ENCODE measurements at places on chromosomes 7 and 10.
A peak's percentile ranks its signal among the peaks of the same experiment; 100 is the strongest.

DNA sequence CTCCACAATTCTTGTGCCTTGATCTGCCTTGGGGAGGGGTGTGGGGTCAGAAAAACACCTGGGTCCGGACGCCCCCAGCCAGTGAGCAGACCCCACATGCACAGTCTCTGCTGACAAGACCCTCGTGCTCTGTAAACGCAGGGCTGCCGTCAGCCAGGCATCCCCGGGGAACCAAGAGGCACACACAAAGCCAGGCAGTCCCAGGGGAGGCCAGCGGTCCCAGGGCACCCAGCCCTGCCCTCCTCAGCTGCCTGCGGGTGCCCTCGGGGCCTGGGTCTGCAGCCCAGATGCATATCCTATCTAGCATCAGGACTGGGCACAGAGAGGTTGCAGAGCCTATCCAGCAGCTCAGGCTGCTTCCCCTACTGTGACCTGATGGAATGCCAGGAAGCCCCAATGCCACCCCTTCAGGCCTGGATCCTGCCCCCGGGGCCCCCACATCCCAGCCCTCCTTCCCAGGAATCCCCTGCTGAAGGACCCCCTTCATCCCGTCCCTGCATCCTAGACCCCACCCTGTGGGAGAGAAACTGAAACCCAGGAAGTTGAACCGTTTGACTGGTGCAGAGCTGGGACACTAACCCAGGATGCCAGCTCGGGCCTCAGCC is 92.4 kb downstream of the MICALL2 start:
- DNase-seq, result no peak

- no peak for DNase-seq
Measured at GRCh38 chr10:7550013-7550412, 116.8 kb downstream of the ITIH5 start.

GRCh38 chr10:97718659-97719142 is 5.2 kb downstream of the MARVELD1 start:
- no peak for DNase-seq

DNA sequence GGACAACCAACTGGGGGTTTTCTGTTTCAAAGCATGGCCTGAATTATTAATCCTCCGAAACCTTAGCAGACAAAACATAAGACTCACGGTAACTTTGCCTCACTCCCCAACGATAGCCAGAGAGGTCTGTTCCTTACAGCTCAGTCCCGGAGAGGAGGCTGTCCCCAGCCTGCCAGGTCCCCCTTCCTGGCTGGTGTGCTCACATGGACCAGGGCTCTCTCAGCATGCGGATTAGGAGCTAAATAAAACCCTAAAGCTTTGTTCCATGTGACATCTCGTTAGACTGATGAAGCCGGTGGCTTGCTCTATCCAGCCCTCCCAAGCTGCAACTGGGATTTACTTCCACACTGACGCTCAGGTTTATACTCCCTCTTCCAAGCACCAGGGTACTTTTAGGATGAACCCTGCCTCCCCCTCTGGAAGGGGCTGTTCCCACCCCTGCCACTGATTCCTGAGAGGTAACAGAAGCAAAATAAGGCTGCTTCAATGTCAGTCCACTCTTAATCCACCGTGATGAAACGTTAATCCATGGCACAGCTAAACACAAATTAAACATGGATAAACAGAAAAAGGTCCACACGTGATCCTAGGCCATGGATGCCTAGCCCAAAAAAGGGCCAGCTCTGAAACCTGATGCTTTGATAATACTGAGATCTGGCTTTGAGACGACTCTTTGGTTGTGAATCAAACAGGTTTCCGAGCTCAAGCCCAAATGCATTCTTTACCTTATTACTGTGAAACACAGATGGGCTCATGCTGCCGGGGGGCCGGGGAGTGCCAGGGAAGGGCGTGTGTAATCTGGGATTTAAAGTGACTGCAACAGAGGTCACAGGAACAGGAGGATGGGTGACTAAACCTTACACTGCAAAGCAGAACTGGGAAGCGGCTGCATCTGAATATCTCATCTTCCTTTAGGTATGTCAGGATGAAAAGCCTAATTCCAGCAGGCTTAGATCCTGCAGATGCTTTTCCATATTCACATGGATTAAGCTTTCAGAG is 86.2 kb downstream of the ZRANB1 start:
- no peak for DNase-seq

DNA sequence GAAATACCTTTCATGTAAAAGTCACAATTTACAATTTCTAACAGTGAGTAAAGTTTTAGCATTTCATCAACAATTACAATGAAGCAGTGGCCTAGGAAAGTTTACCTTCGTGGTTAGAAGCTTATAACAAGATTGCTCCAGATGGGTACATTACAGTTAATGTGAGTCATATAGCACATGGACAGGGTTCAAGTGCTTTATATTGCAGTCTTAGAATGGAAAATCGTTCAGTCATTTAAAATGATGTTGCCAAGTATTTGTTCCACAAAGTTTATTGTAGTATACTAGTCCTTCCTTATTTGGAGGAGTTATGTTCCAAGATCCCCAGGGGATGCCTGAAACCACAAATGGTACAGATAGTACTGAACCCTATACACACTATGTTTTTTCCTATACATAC is 174.6 kb upstream of the TARP start:
- no peak for DNase-seq

- no peak for DNase-seq
Measured at GRCh38 chr7:155020996-155021395, 18.1 kb upstream of the PAXIP1 start.

DNA sequence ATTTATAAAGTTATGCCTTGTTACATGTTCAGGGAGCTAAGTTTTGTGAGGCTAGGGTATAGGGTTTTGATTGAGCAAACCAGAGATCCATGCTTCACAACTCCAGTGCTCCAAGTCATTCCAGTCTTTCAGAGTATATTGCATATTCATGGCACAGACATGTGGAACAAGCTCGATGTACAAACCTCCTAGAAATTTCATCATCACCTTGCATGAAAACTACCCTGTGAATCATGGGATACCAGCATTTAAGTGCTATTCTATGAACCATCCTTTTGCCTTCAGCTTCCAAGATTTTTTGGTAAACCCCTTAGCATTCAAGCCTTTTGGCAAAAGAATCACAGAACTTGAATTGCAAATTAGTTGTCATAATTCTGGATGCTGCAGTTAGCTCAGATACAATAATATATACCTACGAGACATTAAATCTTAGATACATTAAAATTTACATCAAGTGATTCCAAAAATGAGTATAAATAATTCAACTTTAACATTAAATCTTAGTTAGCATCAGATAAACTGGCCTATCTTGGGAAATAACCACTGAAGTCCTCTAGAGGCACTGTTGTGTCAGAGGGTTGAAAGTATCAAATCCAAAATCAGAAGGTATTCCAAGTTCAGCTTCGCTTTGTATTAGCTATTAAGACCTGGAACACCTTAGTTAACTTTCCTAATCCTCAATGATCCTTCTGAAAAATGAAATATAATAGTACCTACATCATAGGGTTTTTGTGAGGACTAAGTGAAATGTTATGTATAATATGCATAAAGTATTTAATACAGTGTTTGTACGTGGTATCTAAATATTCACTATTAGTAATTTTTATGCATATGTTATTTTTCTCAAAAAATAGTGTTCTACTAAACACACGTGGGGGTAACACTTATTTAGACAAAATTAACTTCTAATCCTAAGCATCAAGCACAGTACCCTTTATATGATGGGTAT is 55.5 kb upstream of the CABCOCO1 start:
- DNase-seq, result no peak

DNA sequence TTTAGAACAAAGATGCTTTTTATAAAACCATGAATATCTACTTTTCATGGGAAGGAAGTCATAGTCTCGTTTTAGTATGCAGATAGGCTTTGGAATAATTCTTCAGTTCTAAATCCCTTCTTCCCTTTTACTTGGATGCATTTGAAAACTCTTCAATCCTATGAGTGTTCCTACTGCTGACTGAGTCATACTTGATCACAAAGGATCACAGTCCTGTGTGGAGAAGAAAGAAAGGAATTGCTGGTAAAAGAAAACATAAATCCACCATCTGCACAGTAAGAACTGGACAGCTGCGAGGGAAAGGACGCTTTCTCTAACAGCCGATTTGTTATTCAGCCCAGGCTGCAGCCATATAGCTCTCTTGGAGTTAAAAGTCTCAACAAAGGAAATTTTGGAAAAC is 209.9 kb downstream of the SEMA3E start:
- DNase-seq, result no peak

GRCh38 chr7:143480501-143480900 is 2.8 kb downstream of the TAS2R41 start:
- no peak for DNase-seq

GRCh38 chr10:20004087-20004523 is 187.9 kb downstream of the PLXDC2 start:
- DNase-seq, result peak; percentile 8

DNA sequence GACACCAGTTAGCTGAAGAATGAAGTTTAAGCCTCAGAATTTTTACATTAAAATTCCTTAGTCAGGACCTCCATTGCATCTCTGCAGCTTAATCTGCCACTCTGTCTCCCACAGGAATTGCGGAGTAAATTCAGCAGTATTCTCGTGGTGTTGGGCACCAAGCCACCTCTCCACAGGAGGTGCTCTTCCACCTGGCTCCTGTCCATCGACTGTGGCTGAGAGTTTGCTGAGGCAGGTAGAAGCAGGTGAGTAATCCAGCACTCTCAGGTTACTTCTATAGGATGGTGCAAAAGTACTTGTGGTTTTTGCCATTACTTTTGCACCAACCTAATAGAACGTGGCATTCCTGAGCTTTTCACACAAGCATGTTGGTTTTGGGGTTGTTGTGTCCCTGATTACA is 134.1 kb downstream of the GFRA1 start:
- no peak for DNase-seq

- DNase-seq, result no peak
Measured at GRCh38 chr10:4652111-4653010, 173.6 kb upstream of the AKR1E2 start.

DNA sequence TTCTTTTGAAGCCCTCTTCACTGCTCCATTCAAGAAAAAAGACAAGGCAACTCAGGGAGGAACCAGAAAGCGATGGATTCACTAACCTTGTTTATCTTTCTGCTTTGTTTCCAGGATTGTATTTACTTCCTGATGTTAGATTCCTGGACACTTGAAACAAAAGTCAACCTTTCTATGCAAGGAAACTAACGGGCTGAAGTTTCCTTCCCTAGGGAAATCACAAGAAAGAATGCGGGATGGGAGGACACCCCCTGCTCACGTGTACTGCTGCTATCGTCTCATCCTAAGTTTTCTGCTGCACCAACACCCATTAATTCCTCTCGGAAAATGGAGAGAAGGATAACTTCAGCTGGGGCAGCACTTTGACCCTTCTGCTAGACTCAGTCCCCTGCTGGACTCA is 50.3 kb downstream of the ELMO1 start:
- DNase-seq, result no peak

- no peak for DNase-seq
Measured at GRCh38 chr10:115937768-115938056, 335.3 kb downstream of the GFRA1 start.

DNA sequence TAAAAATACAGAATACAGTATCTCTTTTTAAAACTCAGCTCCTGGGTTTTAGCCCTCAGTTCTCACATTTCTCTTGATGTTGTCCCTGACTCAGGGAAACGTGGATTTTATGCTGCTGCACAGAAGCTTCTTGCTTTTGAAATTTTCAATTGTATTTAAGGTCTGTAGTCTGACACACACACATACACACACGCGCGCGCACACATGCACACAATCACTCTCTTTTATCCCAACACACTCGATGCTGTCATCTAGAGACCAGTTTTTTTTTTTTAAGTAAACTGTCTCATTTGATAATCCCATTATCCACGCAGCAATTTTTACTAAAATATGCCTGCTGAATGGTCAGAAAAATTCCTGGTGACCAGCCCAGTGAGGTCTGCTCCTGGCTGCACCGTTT is 108.6 kb downstream of the KMT2E start:
- DNase-seq, result no peak

DNA sequence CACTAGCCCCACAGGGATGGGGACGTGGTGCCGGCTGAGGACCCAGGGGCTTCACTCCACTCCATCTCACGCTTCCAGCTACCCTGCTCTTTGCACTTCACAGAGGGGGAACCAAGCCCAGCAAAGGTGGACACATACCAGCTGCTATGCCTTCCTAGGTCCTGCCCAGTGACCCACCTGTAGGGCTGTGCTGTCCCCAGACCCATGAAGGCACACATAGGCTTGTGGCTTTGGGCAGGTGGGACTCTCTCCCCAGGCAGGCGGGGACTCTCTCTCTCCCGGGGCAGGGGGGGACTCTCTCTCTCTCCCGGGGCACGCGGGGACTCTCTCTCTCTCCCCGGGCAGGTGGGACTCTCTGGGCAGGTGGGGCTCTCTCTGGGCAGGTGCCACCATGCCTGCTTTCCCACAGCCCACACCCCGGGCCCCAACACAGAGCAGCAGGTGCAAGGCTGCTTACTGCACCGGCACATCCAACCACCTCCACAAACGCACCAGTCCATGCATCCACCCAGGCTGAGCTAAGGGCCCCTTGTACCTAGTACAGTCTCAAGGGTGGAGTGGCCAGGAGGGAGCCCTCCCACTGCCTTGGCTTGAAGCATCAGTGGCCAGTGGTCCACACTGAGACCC is 13.8 kb upstream of the GPR146 start:
- no peak for DNase-seq

- no peak for DNase-seq
Measured at GRCh38 chr7:37346761-37347160, 101.9 kb downstream of the ELMO1 start.

GRCh38 chr10:111128331-111129180 is 51.7 kb downstream of the ADRA2A start:
- DNase-seq, result no peak

- no peak for DNase-seq
Measured at GRCh38 chr7:271266-272107, 18.5 kb upstream of the FOXL3 start.

GRCh38 chr10:21513405-21513788 is 12.1 kb downstream of the SKIDA1 start:
- no peak for DNase-seq

- peak; percentile 21 for DNase-seq
Measured at GRCh38 chr10:13158401-13158800, 3.0 kb upstream of the MCM10 start.

DNA sequence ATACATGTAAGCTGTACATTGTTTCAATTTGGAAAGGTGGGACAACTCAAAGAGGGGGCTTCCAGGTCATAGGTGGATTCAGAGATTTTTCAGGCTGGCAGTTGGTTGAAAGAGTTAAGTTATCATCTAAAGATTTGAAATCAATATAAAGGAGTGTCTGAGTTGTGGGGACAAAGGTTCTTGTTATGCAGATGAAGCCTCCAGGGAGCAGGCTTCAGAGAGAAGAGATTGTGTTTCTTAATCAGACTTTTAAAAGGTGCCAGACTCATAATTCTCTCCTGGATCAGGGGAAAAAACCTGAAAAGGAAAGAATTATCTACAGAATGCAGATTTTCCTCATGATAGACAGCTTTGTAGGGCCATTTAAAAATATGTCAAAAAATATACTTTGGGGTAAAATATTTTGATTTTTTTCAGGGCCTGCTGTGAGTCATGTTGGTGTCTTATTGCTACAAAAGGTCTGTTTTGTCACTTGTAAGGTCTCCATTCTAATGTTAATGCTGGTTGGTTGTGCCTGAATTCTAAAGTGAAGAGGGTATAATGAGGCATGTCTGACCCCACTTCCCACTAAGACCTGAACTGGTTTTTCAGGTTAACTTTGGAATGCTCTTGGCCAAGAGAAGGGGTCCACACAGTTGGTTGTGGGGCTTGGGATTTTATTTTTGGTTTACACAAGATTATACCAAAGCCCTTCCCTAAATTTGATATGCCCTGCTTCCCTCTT is 52.7 kb upstream of the PRSS1 start:
- no peak for DNase-seq
